Activated T-helper 17 cell treated with anti-CD3 and anti-CD28 coated beads, Interleukin-2, amount 50 U/mL, for 72 hours (primary cell): ENCODE measurements at places on chromosomes 13 and 19. TPM values are rescaled to one million over a fixed set of nuclear protein-coding genes. Genes with fewer than 3 reads are reported as not detected.

DNA sequence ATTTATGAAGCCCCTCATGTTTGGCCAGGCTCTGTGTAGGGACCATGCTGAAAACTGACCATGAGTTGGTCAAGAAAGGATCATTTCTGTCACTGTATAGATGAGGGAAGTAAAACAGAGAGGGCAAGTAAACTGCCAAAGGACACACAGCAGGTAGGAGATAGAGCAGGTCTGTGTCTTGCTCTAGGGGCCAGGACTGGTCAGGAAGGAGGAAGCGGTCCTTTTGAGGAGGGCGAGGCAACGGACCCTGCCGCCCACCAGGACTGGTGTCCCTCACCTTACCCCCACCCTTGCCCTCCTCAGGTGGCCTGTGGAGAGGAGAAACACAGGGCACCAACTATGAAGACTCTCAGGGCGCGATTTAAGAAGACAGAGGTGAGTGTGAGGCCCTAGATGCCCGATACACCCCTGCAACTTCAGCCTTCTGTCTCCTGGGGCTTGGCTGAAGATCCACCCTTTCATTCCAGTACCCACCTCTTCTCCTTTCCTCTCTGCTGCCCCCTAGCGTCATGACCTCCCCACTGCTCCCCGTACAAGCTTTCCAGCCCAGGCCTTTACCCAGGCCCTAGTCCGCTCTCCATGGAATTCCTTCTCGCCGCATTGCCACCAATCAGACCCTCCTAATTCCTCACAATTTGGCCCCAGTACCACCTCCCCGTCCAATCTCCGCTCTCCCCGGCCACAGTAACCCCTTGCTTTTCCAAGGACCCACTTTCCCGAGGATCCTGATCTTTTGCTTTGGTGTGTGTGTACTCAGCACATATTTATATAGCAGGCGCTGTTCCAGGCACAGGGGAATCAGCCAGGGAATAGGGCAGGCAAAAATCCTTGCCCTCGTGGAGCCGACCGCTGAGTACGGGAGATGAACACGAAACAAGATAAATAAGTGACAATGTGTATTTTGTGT is 3.9 kb downstream of the ANKRD24 start:
- peak; percentile 65 for ATAC-seq

- peak; percentile 93 for ATAC-seq
Observed at GRCh38 chr13:33678906-33679657, 138.9 kb upstream of the RFC3 start.

BRME1 gene
- 12.5 TPM for total RNA-seq

GRCh38 chr19:58128041-58128685 is 22.4 kb downstream of the ZNF329 start:
- no peak for ATAC-seq

SOHLH2 gene
- total RNA-seq: not detected

KANK3 gene
- total RNA-seq: 1.4 TPM
